ENCODE measurements at places on chromosomes 7 and 10.

DNA sequence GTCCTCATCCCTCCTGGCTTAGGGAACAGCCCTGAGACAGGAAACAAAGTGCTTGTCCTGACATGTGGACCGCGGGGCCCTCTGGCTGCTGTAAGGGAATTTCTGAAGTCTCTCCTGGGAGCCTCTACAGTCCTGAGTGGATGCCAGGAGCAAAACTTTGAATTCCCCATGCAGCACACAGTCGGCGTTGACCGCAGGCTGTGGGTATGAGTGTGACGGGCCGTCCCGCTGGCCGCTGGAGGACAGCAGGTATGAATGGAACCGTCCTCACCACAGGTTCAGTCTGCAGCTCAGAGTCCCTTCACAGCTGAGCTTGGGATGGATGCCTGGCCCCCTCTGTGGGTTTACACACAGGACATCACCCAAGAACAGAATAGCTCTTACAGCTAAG, 94.9 kb downstream of the GPR26 start:
- DNase-seq = no peak

GRCh38 chr10:61984803-61985418, 83.4 kb downstream of the ARID5B start:
- no peak for DNase-seq

GRCh38 chr7:40177071-40177470, 42.3 kb downstream of the SUGCT start:
- DNase-seq = no peak

DNA sequence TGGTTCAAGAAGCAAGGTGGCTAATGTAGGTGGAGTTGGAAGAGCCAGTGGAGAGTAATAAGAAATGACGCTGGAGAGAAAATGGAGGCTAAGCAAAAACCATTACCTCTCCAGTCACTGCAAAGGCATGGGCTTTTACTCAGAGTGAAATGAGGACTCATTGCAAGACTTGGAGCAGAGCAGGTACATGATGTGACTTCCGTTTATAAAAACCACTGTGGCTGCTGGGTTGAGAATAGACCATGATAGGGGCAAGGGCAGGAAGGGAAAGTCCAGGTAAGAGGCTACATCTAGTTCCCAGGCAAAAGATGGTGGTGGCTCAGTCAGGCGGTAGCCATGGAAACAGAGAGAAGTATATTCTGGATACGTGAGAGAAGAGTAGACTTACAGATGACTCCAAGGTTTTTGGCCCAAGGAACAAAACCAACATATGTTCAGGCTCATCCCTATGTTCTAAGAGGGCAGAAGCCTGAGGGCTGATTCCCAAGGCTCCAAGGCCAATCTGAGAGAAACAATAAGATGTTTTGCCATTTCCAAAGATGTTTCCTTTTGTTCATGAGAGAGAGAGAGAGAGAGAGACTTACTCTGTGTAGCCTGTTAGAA, 21.5 kb upstream of the PDE1C start:
- no peak for DNase-seq

- DNase-seq = no peak
Measured at GRCh38 chr7:27699751-27700150, 37.1 kb upstream of the HIBADH start.

- peak; percentile 53 for DNase-seq
Measured at GRCh38 chr10:103605359-103606096, 112.0 kb downstream of the NEURL1 start.

DNA sequence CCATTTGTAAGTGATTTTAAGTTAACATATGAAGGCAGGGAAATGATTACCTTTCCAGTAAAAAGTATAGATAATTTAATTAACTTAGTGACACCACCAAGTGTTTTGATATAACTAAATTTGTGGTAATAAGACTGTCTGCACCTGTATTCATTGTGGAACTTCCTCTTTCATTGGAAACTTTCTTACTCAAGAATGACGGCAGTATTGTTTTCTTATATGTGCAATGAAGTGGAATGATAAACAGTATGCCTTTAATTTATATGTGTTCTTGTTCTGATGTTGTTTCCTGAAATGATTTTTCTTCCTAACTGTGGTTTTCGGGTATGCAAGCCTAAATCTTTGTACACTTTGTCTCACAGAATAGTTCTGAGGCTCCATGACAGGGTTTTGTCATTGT, 46.4 kb downstream of the CASD1 start:
- no peak for DNase-seq

DNA sequence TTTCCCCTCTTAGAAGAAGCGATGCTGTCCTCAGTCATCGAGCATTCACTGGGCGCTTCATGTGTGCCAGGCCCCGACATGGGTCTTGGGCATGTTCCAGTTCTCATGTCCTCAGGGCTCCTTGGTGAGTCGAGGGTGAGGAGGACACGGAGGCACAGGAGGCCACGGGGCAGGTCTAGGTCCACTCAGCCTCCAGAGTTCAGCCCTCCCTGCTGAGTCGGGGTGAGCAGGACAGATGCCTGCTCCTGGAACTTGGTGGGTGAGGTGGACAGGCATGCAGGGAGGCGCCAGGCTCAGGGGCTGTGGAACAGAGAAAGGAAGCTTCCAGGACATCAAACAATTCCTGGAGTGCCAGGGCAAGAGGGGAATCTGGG, 87.4 kb downstream of the BMS1 start:
- no peak for DNase-seq

DNA sequence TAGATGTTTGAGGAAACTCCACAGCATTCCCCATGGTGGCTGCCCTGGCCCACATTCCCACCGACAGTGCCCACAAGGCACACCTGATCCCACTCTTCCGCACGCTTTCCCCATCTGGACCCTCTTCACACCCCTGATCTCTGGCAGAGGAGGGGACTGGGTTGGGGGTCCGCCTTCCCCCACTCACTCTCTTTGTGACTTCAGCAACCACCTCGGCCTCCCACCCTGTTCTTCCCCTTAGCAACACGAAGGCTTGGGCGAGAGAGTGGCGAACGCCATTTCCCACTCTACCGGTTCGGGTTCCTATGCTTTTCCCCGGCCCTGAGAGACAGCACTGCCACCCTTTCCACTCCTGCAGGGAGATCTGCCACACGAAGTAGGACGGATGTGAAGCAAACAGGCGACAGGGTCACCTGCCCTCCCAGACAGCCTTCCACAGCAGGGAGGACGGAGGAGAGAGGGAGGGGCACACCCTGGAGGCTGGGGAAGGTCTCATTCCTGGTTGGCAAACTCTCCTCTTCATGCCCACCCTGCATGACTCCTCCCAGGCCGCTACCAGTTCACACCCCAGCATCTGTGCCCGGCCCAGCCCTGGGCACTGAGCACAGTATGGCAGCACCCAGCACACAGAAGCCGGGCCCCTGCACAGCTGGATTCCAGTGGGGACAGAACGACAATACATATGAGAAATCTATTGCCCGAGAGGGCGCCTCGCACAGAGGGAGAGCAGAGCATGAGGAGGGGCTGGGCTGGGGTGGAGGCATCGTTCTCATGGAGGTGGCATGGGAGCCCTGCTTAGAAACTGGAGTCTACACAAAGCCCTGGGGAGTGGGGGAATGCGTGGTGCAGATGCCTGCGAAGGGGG, 93.5 kb downstream of the PAXIP1 start:
- DNase-seq = no peak

GRCh38 chr7:113774182-113774807, 144.5 kb downstream of the PPP1R3A start:
- peak; percentile 63 for DNase-seq

DNA sequence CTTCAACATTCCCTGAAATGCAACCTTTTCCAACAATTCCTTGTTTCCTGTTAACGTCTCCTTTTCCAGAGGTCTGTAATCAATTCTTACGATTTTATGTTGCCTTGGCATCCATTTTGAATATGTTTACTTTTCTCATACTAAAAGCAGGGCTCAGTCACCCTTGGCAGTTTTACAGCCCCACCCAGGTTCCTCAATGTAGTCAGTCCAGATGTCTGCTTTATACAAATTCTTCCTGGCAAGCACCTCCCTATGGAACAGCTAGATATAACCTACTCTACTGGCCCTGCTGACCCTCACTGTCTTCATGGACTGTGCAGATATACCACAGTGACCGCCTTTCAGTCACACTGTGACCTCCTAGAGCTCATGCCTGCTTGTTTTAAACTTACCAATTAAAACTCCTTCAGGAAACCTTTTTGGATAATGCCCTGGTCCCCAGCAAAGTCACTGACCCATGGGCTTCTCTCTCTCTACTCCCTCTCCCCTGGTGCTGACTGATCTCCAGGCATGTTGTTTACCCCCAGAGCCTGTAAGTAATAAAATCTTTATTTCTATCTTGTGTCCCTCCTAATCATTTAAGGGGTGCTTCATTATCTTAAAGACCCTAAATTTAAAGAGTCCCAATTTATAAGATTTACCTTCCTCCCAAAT, 147.1 kb upstream of the STEAP1 start:
- no peak for DNase-seq

DNA sequence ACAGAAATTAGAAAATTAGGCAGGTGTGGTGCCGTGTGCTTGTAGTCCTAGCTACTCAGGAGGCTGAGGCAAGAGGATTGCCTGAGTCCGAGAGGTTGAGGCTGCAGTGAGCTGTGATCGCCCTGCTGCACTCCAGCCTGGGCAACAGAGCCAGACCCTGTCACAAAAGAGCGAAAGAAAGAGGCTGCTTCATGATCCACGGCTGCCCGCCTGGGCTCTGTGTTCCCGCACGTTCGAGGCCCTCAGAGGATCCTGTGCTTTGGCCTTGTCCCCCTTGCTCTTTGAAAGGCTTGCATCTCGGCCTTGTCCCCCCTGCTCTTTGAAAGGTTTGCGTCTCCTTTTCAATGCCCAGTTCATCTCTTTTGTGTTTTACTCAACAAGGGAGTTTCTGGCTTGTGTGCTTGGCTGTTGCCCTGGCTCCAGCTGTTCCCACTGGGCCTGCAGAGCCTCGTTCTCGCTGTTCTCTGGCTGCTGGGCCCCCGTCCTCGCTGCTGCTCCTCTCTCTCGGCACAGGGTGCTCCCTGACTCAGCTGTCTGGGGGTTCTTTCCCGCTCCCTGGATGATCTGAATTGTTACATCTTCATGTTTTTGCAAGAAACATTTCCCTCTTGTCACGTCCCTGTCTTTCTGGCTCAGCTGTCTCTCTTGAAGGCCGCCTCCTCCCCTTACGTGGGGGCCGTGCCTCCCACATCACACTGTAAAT, 45.1 kb upstream of the INPP5A start:
- no peak for DNase-seq

GRCh38 chr10:97520520-97520919, 21.8 kb downstream of the UBTD1 start:
- DNase-seq = no peak

GRCh38 chr10:89269433-89270152, 18.0 kb upstream of the LIPA start:
- DNase-seq = no peak

DNA sequence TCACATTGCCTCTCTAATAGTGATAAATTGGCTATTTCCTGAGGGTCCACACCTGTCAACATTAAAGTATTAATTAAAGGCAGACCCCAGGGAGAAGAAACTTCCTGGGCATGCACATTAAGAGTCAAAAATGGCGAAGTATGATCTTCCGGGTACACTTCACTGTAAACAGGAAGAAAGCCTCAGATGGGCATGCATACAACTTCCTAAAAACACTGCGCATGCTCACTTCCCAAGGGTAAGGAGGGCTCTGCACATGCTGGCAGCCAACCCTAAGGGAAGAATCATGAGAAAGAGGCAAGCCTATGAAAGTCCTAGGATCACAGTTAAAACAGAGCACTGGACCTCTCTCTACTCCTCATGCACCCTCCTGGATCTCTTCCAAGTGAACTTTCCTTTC, 80.1 kb upstream of the IMMP2L start:
- no peak for DNase-seq

GRCh38 chr10:35838054-35838453, 196.0 kb upstream of the FZD8 start:
- DNase-seq = no peak

GRCh38 chr7:823649-824048, 8.6 kb upstream of the SUN1 start:
- DNase-seq = peak; percentile 64

GRCh38 chr7:30027065-30027456, 559 bp upstream of the FKBP14 start:
- DNase-seq = peak; percentile 77

DNA sequence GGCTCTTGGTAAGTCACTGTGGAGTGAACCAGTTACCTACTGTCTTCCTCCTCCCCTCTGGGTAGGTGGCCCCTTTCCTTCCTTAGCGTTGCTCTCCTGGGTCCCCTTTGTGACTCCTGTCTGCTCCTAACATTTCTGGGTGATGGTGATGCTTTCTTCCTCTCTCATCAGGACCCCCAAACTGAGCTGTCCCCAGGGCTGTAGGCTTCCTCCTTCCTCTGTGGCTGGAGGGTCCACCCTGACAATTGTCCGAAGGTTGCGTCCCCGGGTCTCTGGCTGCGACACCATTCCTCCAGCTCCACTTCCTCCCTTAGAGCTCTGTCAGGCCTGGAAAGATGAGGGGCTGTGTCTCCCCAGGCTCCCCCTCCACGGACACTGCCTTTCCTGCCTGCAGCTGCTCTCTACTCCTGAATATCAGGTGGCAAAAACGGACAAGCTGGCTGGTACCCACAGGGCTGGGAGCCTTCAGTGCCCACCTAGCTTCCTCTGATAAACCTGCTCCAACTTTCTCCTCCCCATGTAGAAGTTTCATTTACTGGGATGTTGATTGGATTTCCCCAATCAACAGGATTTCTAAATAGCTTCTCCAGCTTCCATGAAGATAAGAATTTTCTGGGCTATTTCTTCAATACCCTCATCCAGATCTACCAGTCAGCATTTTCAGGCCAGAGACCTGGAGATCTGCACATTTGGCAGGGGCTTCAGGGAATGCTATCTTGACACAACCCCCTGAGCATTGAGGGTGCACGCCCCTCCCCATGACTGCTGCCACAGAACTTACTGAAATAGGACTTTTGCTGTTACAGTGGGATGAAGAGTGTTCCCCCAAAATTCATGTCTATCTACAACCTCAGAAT, 506.5 kb downstream of the TCERG1L start:
- DNase-seq = no peak

DNA sequence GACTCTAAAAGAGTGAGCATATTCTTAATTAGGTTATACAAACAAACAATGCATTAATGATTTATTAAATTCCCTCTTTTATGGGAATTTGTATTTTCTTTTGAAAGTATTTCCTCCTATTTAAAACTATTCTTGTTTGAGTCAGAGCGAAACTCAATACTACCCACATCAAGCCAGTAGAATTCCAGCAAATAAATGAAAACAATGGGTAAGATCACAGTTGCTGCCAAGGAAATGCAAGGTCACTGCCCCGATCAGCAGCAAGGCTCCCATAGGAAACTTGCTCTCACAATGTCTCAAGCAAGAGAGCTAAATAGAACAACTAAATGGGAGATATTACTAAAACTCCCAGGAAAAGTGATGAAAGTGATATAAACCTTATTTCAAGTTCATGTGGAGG, 206.3 kb downstream of the THSD7A start:
- no peak for DNase-seq
